ENCODE measurements at places on chromosomes 11 and 22.
A peak's percentile ranks its signal among the peaks of the same experiment; 100 is the strongest.

DNA sequence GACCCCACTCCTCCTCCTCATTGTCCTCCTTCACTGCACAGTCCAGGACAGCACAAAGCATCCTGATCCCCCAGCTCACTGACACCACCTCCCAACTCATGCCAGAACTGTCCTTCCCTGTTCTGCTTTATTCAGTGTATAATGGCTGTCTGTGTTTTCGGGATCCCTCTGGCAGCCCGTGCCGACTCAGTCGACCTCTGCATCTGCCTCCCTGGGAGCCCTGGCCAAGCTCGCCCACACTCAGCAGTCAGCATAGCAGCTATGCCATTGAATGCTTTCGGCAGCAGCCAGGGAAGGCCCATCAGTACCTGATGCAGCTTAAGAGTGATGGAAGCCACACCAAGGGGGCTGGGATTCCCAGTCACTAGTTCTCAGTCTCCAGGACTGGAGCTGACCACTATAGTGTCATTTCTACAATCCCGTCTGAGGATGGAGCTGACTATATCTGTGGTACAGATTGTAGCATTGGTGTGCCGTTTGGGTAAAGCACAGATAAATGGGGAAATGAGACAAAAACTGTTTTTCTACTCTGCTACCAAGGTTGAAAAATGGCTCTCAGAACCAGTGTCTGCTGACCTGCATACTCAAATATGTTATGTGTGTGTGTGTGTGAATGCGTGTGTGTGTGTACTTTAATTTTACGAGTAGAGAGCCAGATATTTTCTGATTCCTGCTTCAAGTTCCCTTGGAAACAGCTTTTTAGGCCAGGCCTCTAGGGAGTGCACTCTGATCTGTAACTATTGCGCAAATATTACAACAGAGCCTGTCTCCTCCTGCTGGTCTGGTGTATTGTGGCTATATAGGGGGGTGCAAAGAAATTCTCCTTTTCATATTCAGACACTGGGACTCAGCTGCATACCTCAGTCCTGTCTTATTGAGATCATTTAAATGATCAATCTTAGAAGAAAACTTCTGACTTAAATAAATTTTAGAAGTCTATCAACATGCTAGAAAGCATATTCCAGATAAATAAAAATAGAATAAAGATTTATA is 78.8 kb upstream of the TOP3B start:
- DNase-seq = no peak

DNA sequence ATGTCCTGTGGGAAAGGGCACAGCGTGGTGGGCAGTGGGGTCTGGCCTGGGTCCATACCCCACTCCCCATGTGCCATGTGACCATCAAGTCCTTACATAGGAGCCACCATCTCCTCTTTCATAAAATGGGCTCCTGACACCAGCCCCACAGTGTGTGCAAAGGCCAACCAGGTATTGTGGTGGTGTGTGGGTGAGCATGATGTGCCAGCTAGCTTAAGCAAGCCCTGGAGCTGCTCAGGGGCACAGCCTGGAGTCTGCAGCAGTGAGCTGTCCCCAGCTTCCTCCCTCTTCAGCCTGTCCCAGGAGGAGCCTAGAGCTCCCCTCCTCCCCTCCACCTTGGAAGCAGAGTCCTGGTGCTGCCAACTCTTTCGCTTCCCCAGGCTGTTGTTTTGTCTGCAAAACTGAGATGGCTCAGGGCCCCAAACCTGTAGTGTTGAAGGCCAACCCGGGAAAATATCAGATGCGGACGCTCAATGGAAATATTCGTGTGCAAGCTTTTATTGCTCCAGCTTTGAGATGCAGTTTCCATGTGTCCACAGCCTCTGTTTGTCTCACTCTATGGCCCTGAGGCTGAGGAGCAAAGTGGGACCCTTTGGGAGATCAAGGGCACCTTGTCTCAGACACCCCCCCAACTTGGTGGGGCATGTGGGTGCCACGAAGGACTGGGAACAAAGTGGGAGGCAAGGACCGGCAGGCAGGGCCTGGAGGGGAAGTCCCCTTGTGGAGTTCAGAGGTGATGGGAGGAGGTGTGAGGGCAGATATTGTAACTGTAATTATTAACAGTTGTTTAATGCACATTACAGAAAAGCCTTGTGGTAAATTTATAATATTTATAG is 92.6 kb downstream of the CTTN start:
- DNase-seq = no peak

GRCh38 chr11:72788241-72788640 is 5.6 kb downstream of the STARD10 start:
- no peak for DNase-seq

GRCh38 chr11:6351782-6352382 is 31.6 kb upstream of the CAVIN3 start:
- peak; percentile 27 for DNase-seq

GRCh38 chr11:80165744-80166143 is 724.9 kb upstream of the TENM4 start:
- DNase-seq = no peak

GRCh38 chr11:104060820-104061219 is 24.4 kb downstream of the DDI1 start:
- DNase-seq = no peak

GRCh38 chr11:14543260-14543659 is 23.1 kb upstream of the PSMA1 start:
- DNase-seq = no peak

GRCh38 chr11:129557421-129557820 is 181.8 kb downstream of the BARX2 start:
- DNase-seq = no peak

DNA sequence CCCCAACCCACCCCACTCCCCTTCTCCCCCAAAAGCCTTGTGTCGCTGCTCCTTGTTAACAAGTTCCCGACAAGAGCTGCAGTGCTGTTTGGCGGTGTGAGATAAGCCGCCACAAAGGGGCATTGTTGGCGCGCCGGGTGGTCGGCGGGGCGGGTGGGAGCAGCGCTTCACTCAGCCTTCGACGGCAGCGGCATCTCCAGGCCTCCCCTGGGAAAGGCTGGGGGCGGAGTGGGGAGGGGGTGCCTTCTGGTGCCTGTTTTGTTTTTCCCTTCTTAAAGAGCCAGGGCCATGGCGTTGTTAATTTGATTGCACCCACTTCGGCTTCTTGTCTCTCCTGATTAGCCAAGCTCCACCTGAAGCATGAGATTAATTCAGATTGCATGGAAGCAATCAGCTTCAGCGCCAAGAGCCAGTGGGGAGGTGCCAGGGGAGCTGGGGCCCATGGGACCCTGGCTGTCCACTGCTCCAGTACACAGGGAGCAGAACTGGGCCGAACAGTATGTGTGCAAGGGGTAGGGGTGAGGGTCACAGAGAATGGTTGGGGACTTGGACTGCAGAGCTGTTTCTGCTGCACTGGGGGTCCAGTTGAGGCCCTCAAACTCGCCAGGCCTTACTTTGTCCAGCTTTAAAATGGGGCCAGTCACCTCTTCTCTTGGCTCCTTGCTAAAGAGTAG is 165.1 kb downstream of the CEP164 start:
- no peak for DNase-seq

- no peak for DNase-seq
Observed at GRCh38 chr11:46865340-46865739, 19.3 kb upstream of the CKAP5 start.

GRCh38 chr22:42615092-42615859 is 593 bp upstream of the POLDIP3 start:
- peak; percentile 84 for DNase-seq

GRCh38 chr11:103959279-103959942 is 77.0 kb upstream of the DDI1 start:
- DNase-seq = no peak

GRCh38 chr11:27291302-27291889 is 71.6 kb downstream of the CCDC34 start:
- DNase-seq = no peak

GRCh38 chr22:24265734-24266133 is 4.9 kb upstream of the SPECC1L start:
- no peak for DNase-seq
